Endothelial cell (in vitro differentiated cells): ENCODE measurements at places on chromosomes 16 and 17.

DNA sequence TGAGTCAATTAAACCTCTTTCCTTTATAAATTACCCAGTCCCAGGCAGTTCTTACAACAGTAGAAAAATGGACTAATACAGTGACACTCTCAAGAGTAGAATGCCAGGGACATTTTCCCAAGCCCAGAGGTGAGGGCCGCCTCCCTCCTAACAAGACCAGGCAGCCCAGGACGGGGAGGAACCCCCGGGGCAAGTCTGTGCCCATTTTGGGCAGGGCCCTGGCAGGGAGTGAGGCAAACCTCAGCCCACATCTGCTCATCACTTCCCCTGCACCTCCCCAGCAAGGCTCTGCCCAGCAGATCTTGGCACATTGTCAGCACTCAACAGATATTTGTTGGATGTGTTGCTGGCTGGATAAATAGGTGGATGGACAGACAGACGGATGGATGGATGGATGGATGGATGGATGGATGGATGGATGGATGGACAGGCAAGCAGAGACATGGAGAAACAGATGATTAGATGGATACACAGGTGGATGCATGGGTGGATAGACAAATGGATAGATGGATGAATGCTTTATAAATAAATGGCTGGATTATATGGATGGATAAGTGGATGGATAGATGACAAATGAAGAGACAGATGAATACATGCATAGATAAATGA lies 271.3 kb downstream of the PARN start:
- no peak for DNase-seq

GRCh38 chr17:56708220-56708558 lies 114.7 kb downstream of the NOG start:
- DNase-seq, result no peak

DNA sequence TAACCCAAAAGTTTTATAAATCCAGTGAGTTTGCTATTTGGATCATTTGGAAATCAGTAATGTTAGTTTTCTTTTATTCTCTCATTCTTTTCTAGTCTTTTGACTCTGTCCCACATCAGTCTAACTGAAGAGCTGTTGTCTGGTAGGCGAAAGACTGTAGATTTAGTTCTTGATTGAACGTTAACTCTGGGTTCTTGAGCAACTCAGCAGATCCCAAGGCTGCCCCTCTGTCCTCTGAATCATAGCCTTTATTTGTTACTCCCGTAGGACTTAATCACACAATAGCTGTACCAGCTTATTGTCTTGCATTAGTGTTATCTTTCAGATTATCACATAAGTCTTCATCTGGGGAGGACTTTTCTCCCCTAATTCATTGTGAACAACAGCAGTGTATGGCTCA lies 119.3 kb upstream of the TOM1L1 start:
- no peak for DNase-seq

GRCh38 chr16:77540646-77541045 lies 105.8 kb upstream of the ADAMTS18 start:
- no peak for DNase-seq

GRCh38 chr16:57837305-57838125 lies 35.2 kb upstream of the KIFC3 start:
- no peak for DNase-seq

DNA sequence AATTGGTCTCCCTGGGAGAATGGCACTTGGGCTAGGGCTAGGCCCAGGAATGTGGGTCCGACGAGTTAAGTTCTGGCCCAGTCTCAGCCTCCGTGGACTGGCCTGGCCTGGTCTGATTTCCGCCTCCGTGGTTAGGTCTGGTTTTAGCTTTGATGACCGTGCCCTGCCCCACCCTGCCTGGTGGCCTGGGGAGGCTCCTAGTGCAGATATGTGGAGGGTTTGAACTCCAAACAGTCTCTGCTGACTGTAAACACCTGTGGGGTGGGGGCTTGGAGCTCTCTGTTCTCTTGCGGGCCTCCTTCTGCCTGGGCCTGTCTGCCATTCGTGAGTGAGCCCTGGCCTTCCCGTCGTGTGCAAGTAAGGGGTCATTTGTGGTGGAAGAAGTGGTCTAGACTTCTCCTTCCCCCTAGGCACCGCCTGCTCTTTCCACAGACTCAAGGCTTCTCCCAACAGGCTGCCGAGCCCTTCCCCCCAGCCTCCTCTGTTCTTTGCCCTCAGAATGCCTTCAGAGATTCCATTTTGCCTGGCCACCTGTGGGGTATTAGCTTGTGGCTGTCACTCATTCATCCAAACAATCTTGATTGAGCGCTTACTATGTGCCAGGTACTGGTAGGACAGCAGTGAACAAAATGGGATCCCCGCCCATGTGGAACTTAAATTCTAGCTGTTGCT lies 1.6 kb downstream of the ATP6V0C start:
- no peak for DNase-seq

DNA sequence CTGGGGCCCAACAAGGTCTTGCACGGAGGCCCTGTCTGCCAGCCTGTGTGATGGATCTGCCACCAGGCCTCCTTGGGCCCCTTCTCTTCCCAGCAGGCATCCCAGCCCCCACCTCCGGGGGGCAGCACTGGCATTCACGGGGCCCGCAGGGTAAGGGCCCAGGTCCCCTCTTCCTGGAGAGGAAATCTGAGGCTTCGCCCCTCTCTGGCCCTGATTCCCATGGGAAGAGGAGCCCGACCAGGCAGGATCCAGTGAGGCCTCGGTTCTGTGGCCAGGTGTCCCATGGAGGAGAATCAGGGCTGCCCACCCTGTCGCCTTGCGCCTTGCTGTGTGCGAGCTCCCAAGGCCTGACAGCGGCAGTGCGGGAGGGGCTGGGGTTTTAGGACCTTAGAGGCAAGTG lies 48.4 kb downstream of the PDPK1 start:
- no peak for DNase-seq

DNA sequence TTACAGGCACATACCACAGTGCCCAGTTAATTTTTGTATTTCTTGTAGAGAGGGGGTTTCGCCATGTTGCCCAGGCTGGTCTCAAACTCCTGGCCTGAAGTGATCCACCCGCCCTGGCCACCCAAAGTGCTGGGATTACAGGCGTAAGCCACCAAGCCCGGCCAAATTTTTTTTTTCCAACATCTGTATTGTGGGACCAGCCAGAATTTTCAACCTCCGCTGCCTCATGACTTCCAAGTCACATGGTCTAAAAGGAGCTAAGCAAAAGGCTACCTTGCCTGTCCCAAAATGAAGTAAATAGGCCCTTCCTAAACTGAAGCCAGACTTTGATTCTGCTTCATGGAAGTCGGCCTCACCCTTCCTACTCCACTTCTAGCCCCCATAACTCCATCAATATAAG lies 4.2 kb upstream of the SPAG7 start:
- no peak for DNase-seq

GRCh38 chr17:2309338-2310154 lies 5.8 kb downstream of the SRR start:
- no peak for DNase-seq

DNA sequence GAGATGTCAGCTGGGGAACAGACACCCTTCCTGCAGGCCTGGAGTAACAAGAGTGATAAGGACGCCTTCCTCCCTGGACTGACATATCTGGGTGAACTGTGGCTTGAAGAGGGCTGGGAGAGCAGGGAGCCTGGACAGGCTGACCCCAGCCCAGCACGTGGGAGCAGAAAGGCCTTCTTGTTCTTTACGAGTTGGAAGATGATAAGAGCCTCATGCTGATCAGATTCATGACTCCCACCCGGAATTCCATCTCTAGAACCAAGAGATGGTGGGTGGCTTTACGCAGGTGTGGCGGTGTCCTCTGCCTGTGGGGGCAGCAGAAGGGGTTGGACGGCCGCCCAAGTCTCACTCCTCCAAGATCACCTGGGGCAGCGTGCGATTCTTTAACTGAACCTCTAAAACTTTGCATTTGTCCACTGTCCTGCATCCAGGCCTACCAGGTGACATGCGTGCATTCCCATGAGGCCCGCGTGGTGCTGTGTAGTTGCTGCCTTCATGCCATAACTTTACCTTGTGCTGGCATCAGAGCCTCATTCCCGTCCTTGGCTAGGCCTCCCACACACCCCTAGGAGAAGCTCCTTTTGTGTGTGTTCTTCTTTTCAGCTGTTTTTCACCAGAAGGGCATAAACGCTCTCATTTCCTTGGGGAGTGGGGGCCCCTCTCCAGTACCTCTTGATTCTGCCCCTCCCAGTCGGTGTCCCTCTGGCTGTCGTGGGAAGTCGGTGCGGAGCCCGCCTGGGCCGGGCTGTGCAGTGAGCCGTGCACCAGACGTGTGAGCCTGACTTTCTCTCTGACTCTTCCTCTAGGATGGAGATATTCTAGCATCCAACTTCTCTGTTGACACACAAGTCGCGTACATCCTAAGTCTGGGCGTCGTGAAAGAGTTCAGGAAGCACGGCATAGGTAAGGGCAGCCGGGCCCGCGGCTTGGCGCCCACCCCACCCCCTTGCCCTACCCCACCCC lies 13.3 kb downstream of the C16orf90 start:
- no peak for DNase-seq

GRCh38 chr17:6710317-6710716 lies 2.9 kb downstream of the SLC13A5 start:
- no peak for DNase-seq

GRCh38 chr16:454397-454940 lies 29.0 kb downstream of the RAB11FIP3 start:
- no peak for DNase-seq

DNA sequence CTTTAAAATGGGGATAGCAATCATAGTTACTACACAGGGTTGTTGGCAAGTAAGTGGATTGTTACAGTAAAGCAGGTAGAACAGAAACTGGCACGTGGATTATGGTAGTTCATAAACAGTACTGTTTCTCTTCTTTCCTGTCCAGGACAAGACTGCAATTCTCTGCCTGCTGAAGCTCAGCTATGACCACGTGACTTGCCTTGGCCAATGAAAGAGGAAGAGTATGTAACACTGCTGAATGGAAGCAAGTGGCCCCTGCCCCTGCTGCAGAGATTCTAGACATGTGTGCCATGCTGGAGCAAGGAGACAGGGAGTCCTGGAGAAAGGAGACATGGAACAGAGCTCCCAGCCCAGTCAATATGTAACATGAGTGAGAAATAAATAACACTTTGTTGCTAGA lies 66.6 kb upstream of the TOX3 start:
- no peak for DNase-seq

DNA sequence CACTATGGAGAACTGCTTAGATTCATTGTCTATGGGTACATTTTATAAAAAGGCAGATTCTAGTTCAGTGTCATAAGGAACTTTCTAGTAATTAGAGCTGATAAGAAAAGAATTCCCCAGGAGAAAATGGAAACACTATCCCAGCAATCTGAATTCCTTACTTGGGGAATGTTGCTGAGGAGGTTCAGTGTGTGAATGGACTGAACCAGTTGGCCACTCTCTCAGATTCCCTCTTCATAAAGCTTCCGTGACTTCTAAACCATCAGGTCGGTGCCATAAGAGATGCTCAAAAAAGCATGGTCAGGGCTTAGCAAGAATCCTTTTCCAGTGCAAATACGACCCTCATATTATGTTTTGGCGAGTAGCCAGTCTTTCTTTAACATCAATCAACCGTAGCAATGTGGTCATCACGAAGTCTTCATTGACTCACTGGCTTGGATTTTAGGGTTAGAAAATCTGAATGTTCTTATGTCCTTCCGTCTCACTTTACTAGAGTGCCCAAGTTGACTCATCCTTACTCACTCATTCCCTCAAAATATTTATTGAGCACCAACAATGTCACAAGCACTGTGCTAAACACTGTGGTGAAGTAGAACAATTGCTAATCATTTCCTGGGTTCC lies 102.7 kb upstream of the HLF start:
- DNase-seq, result no peak

DNA sequence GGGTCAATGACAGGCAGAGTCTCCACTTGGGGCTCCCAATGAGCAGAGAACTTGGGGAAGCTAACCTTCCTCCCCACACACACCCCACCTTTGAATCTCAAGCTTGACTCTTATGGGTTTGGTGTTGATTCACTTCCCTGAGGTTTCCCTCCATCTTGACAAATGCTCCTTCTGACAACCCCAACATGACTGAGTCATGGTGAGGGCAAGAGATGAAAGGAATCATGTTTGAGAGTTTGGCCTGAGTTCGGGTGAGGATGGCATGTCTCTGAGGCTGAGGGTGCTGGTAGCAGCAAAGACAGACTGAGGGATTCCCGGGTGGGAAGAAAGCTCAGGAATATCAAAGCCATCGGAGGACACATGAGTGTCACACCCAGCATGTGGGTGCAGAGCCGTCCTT lies 18.7 kb downstream of the KRT9 start:
- DNase-seq, result no peak

GRCh38 chr16:13351181-13351580 lies 449.8 kb downstream of the SHISA9 start:
- DNase-seq, result no peak

DNA sequence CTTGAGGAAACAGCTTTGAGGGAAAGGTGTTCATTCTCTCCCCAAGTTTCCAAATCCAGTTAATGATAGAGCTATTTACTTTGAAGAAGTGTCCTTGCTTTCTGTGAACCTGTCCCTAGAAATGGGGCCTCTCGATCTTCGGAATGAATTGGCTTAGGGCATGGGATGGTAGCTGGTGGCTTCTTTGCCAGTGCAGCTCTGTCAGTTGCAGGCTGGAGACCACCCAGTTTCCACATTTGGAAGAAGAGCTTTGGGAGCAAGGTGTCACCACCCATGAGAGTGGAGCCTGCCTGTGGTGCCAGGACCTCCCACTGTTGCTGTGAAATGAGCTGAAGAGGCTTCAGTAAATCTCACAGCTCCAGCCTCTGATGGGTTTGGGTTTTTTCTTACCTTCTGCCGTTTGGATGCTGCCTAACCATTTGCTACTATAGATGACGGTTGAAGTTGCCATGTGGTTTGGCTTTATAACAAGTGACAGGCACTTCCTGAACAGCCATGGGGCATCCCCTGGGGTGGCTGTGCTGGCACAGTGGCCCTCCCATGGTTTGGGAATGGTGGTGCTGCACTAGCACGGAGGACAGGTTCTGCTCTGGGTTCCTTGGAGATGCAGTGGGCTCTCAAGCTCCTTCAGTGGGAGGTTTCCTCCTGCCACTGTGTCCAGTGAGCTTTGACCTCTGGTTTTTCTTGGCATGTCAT lies 19.5 kb upstream of the SLC5A10 start:
- no peak for DNase-seq

DNA sequence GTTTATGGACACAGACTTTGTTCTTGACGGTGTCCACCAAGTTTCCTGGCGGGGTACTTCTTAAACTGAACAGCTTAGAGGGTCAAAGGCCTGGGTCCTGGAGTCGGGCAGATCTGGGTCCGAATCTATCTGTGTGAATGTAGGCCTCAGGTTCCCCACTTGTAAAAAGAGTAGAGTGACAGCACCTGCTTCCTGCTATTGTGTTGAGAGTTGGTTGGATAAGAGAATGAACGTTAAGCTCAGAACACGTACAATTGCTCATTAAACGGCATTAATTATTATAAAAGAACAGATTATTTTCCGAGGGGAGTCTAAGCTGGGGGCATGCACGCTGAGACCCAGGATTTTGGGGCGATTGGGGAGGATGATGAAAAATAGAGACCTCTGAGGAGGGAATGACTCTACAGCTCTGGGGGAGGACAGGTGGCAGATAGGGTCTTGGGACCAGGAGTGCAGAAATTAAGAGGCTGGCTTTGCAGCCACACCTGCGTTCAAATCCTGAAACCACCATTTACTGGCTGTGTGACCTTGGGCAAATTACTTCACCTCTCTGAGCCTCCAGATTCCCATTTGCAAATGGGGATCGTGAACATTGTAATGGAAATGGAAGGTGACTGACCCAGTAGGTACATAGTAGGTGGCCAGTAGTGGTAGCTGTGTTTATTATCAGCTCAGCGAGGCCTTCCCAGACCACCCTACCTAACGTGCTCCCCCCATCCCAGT lies 862 bp downstream of the CLEC16A start:
- no peak for DNase-seq
